ENCODE measurements at places on chromosomes 7 and 10.

- no peak for DNase-seq
These were observed 2.7 kb downstream of the SEMA3A start for GRCh38 chr7:84191842-84192241.

GRCh38 chr10:93752761-93753160, 5.0 kb upstream of the LGI1 start:
- DNase-seq = no peak

GRCh38 chr10:106557053-106557452, 607.5 kb downstream of the SORCS1 start:
- no peak for DNase-seq

- no peak for DNase-seq
These were observed 145.7 kb downstream of the CYP26A1 start for GRCh38 chr10:93219347-93219746.

DNA sequence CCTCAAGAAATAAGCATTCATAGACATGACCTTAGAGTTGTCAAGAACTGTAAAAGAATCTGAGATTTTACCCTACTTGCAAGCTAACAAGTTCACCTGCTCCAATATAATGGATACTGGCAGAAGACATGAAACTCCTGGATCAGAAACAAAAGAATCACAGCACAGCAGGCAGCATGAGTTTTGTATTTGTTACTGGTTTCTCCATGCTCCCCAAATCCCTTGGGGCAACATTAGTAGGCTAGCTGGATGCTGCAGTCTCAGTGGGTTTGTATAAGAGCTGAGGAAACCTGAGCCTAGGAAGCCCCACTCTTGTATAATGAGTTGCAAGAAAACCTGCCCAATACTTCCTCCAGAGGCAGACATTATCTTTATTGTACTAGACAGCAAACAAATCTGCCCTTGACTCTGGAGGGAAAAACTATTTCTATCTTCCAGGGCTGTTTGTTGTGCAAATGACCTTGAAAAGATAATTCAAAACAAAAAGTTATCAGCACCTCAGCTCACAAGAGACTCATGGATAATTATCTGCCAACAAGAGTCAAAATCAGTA, 64.8 kb downstream of the ABLIM1 start:
- no peak for DNase-seq

DNA sequence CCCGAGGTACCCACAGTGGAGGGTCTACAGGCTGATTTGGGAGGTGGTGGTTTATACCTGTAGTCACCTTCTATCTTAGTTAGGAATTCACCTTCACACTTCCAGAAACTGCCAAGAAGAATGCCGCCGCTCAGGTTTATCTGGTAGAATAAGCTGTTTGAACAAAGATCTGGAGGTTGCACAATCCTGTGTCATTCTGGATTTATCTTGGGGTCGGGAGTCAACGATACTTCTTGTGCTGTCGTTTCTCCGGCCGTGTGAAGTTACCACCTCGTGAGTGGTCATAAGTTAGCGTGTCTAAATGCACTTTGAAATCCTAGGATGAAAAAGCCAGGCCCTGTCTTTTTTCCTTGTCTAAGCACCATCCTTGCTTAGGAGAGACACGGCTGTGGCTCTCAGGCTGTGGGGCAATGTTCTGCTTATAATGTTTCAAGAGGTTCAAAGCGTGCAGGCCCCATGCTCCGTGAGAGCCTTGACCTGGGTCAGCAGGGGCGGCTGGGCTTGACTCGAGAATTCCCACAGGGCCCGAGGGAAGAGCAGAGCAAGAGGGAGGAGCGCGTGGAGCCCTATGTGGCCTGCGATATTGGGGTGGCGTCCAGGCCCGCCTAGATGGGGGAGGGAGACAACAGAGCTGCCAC, 35.5 kb downstream of the GRIFIN start:
- DNase-seq = no peak

Measured in stimulated activated naive CD4-positive, alpha-beta T cell treated with Interleukin-2 at 50 U/mL for 16 hours (primary cell).